ENCODE measurements at places on chromosomes 6 and 20.

GRCh38 chr6:87832025-87832825, 130.2 kb upstream of the AKIRIN2 start:
- no peak for DNase-seq

DNA sequence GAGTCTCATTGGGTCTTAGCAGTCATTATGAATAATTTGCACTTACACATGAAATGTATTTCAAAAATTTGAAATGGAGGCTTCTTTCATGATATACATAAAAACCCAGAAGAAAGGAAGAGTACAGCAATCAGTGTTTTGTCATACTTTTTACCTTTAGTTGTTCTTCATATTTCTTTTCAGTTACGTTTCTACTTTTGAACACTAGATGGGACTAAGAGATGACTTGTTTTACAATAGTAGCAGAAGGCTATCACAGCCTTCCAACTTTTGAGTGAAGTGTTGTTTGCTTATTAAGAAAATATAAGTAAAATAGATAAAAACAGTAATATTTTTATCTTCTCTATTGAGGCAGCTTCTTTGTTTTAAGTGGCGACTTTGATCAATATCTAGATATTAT, 58.1 kb downstream of the L3MBTL3 start:
- DNase-seq, result no peak

- no peak for DNase-seq
Observed at GRCh38 chr20:10591946-10592521, 81.8 kb downstream of the JAG1 start.

DNA sequence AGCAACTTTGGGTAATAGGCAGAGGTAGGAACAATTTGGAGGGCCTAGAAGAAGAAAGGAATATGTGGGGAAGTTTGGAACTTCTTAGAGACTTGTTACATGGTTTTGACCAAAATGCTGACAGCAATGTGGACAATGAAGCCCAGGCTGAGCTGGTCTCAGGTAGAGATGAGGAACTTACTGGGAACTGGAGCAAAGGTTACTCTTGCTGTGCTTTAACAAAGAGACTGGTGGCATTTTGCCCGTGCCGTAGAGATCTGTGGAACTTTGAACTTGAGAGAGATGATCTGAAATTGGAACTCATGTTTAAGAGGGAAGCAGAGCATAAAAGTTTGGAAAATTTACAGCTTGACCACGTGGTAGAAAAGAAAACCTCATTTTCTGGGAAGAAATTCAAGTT, 28.3 kb upstream of the TMEM200A start:
- DNase-seq, result no peak

DNA sequence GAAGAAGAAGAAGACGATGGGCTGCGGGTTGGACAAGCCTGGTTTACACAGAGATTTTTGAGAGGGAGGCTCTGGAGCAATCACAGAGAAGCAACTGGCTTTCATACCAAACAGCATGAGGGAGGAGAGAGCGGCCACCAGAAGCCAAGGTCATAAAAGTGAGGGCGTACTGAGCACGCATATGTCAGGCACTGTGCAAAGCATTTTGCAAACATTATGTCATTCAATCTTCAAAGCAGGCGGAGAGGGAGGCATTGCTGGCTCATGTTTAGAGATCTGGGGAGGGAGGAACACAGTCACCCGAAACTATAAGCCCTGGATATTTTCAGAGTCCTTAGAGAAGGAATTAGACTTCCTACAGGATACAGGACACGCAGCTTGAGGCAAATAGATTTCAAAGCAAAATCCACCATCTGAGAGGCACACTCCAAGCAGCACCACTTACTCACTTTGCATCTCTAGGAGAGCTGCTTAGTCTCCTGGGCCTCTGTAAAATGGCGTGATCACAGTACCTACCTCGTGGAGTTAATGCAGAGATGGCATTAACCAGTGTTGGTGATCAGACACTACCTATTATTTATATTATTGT, 24.6 kb downstream of the RAMACL start:
- DNase-seq, result no peak

GRCh38 chr6:169638388-169638787, 63.4 kb downstream of the WDR27 start:
- no peak for DNase-seq

GRCh38 chr6:170174124-170174770, 116.6 kb downstream of the DLL1 start:
- DNase-seq, result no peak

- DNase-seq, result no peak
Observed at GRCh38 chr6:31727717-31728671, 1.1 kb downstream of the DDAH2 start.

GRCh38 chr6:118285791-118286190, 262.3 kb upstream of the PLN start:
- DNase-seq, result no peak

- DNase-seq, result no peak
Observed at GRCh38 chr6:43584892-43585570, 9.0 kb downstream of the POLH start.

- peak; percentile 32 for DNase-seq
Observed at GRCh38 chr20:1299522-1299921, 29.4 kb downstream of the SDCBP2 start.

DNA sequence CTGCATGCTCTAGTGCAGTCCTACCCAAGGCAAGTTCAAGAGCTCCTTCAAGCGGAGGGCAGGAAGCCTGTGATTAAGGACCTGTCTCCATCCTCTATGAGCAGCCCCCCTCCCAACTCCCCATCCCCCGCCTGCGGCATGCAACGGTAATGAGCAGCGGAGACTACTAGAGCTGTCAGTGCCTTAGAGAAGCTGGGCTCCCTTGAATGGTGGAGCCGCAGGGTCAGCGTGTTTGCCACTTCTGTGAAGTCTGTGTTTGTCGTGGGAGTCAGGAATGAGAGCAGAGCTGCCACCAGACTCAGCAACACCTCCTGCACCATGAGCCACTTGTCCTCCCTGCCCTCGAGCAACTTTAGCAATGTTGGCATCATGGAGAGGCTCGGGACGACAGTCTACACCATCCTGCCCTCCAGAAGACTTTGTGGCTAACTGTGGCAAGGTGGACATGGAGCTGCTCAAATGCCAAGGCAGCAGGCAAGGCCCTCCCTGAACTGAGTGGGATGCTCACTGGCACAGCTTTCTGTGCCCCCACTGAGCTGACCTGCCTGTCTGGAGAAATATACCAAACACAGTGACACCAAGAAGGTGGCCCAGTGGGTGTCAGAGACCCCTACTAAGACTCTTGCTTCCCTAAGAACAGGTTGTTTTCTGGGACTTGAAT, 23.8 kb upstream of the SYNDIG1 start:
- DNase-seq, result no peak

GRCh38 chr6:26251354-26252076, 113.5 kb upstream of the BTN3A2 start:
- no peak for DNase-seq

DNA sequence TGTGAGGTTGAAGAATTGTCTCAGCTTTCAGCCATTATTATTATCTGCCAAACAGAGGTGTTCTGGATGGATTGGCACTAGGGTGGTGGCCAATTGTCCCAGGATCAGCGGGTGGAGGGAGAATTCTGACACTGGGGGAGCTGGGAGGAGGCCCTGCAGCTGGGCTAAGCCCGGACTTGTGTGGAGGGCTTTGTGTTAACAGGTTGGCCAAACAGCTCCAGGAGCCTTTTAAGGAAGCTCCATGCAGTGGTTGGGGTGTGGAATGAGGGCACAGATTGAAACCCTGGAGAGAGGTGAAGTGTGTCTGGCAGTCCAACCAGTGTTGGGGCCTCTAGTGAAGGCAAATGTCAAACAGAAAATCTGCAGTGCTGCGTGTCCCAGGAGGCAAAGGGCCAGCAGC, 135.8 kb downstream of the IMPG1 start:
- DNase-seq, result no peak

- DNase-seq, result no peak
Observed at GRCh38 chr6:5379647-5380242, 118.4 kb downstream of the FARS2 start.

Measured in stimulated activated CD4-positive, alpha-beta T cell treated with anti-CD3 and anti-CD28 coated beads, Interleukin-12 subunit alpha, Interleukin-12 subunit beta, amount 100 ng/mL, for 4 hours (primary cell).